ENCODE measurements at places on chromosomes 11 and 22. TPM values are rescaled to one million over a fixed set of nuclear protein-coding genes. Genes with fewer than 3 reads are reported as not detected.

DNA sequence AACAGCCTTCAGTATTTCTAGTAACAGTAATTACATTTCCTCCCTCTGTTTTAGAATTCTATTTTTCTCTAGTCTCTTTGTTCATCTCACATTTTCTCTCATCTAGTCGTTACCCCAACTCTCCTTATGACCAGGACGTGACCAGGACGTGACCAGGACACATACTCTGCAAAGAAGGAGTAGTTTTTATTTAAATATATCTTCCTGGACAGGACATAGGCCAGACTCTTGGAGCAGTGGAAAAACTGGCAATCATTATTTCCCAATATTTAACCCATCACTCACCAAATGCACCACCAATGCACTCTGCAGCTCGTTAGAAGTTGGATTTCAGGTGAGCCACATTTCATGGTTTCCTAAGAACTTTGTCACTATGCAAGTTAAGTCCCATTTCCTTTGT lies 40.3 kb upstream of the POGLUT3 start:
- ATAC-seq: no peak

- ATAC-seq: no peak
These were observed 51.7 kb downstream of the BRD1 start for GRCh38 chr22:49775867-49776511.

DNA sequence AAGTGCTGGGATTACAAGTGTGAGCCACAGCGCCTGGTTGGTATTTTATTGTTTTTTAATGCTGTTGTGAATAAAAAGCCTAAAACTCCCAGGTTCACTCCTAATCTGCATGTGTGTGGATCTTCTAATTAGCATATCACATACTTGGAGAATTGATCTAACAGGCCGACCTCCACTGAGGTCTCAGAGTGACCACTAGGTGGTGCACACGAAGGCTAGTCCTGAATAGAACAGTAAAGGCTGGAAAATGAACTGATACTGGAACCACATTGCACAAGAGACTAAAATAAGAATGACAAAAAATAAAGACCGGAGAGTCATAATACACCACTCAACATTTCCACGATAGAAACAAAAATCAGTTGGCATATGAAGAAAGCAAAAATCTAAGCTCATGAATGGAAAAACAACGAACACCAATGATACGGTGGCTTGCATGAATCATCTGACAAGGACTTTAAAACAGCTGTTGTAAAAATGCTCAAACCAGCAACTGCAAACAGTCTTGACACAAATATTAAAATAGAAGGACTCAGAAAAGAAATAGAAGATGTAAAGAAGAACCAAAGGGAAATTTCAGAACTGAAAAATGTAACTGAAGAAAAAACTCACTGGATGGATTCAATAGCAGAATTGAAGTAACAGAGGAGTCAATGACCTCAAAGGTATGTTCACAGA lies 19.2 kb downstream of the PIM3 start:
- peak; percentile 50 for ATAC-seq

GRCh38 chr11:62770778-62771143 lies 435 bp upstream of the TAF6L start:
- peak; percentile 5 for ATAC-seq

GRCh38 chr11:41246399-41246745 lies 213.1 kb downstream of the LRRC4C start:
- ATAC-seq: no peak

The SEC14L3 gene
- total RNA-seq: not detected
